ENCODE measurements at places on chromosomes 6 and 20. TPM values are rescaled to one million over a fixed set of nuclear protein-coding genes. Genes with fewer than 3 reads are reported as not detected.

Gene TREM1
- polyA plus RNA-seq, result not detected

Gene DLL1
- 15.5 TPM for polyA plus RNA-seq

Gene VSTM2L
- 4.6 TPM for polyA plus RNA-seq

Gene TFAP2C
- 0.07 TPM for polyA plus RNA-seq

Gene ELOVL2
- polyA plus RNA-seq, result 3.6 TPM

Gene TOX2
- polyA plus RNA-seq, result 3.0 TPM

Gene FOXF2
- polyA plus RNA-seq, result 0.19 TPM

Gene TCP11
- polyA plus RNA-seq, result 0.14 TPM

Gene HLA-DRB1
- 16.5 TPM for polyA plus RNA-seq
